ENCODE measurements at places on chromosomes 7 and 10. TPM values are rescaled to one million over a fixed set of nuclear protein-coding genes. Genes with fewer than 3 reads are reported as not detected.
A peak's percentile ranks its signal among the peaks of the same experiment; 100 is the strongest.

DNA sequence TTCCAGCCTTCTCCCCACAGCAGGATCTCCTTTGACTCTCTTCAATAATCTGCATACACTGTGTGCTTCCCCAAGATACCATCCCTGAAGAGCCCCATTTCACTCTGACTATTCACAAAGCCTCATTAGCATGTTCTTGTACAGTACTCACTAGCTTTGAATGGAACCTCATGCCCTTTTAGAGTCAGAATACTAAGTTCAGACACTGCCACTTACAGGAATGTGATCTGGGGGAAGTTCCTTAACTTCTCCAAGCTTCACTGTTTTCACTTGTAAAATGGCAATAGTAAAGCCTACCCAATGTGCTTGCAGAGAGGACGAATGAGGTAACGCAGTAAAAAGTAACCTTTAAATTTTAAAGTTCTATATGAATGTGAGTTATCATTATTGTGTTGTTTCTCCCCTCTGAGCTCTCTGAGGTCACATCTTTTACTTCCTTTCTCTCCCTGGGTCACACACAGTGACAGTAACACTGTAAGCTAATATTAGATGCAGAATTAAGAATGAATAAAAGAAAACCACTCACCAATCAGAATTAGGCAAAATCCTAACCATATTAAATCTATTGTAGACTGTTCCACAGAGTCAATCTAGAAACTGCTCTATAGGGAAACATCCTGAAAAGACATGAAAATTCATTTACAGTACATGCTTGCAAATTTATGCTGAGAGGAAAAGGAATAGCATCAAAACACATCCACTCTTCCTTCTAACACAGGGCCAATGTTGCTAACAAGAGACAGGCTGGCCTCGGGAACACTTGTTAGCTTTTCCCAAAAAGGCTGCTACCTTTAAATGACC is 64.2 kb upstream of the IL6 start:
- H3K36me3 ChIP-seq: no peaks in the 10 kb centered on the region
- no peak for DNase-seq
- H3K4me3 ChIP-seq: no peak overlapping the region
- H3K4me1 ChIP-seq: no peaks in the 10 kb centered on the region
- H3K27me3 ChIP-seq: no peaks in the 10 kb centered on the region
- no peak overlapping the region for H3K27ac ChIP-seq

DNA sequence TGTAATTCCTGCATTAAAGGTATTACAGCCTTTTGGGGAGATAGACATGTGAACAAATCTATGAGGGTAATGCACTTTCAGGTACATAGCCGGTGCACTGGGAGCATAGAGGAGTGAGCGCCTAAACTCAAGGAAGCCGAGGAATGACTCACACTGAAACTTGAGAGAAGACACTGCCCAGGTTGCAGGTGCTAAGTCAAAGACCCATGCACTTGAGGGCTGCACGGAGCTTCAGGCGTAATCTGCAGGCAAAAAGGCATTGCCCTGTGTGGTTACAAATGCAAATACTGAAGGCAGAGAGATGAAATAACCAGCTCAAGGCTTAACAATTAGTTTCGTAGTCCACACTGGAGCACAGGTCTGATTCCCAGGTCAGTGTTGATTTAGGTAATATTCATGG is 51.0 kb upstream of the OSBPL3 start:
- H3K27ac ChIP-seq: no peak overlapping the region
- no peaks in the 10 kb centered on the region for H3K27me3 ChIP-seq
- H3K36me3 ChIP-seq: no peaks in the 10 kb centered on the region
- H3K4me1 ChIP-seq: no peaks in the 10 kb centered on the region
- no peak overlapping the region for H3K4me3 ChIP-seq

DNA sequence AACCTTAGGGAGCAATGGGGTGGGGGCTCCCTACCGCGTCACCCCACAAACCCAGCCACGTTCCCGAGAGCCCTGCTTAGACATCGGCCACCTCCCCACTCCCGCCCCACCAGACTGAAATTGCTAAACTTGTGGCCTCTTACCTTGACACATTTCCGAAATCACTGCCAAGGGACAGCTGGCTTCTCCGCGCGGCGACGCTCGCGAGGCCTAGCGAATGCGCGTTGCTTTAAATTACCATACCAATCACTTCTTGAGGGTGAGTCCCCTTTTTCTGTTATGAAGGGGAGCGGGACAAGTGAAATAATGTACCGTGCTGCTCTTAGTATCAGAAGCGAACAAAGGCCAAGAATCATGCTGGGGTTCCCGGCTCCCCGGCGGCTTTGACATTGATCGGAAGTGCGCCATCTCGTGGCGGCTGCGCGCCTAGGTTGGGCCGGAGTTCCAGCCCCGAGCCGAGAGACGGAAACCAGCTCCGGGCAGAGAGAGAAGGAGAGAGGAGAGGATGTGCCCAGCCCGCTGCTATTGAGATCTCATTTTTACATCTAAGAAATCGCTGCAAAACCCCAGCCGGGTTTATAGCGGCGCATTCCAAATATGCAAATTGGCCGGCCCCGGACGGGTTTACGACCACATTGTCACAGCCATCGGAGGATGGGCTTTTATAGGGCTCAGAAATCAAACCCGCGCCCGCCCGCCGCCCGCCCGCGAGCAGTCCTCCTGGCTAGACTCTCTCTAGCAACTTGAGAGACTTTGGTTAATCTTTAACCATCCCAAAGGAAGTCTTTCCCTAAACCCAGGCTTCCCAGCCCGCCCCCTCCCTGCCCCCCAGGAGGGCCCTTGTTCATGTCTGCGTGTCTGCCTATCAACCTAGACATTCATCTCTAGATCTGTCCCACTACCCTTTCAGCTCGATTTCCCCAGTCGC is 5.3 kb downstream of the HOXA11 start:
- H3K27ac ChIP-seq: peak overlapping the region; percentile 94
- H3K4me3 ChIP-seq: peak overlapping the region; percentile 28
- H3K4me1 ChIP-seq: peaks cover 20% of the 10 kb centered on the region
- H3K27me3 ChIP-seq: no peaks in the 10 kb centered on the region
- no peaks in the 10 kb centered on the region for H3K36me3 ChIP-seq
- DNase-seq: peak; percentile 90

- H3K4me1 ChIP-seq: no peaks in the 10 kb centered on the region
- H3K27ac ChIP-seq: no peak overlapping the region
- no peaks in the 10 kb centered on the region for H3K27me3 ChIP-seq
- no peak overlapping the region for H3K4me3 ChIP-seq
Measured at GRCh38 chr7:55593515-55594318, 21.4 kb upstream of the VOPP1 start.

DNA sequence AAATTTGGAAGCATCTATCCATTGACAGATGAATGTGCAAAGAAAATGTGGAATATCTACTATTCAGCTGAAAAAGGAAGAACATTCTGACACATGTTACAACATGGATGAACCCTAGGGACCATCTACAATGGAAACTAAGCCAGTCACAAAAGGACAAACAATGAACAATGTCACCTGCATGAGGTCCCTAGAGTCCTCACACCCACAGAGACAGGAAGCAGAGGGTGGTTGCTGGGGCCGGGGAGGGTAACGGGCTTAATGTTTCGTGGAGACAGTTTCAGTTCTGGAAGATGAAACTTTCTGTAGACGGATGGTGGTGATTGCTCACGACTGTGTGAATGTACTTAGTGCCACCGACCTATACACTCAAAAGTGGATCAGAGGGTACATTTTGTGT is 282.9 kb downstream of the ADARB2 start:
- no peaks in the 10 kb centered on the region for H3K4me1 ChIP-seq
- H3K27me3 ChIP-seq: no peaks in the 10 kb centered on the region
- H3K36me3 ChIP-seq: no peaks in the 10 kb centered on the region
- H3K27ac ChIP-seq: no peak overlapping the region

- H3K4me3 ChIP-seq: no peak overlapping the region
- peak overlapping the region; percentile 13 for H3K27ac ChIP-seq
- H3K4me1 ChIP-seq: no peaks in the 10 kb centered on the region
- H3K36me3 ChIP-seq: no peaks in the 10 kb centered on the region
- no peak for DNase-seq
Measured at GRCh38 chr10:88062798-88063472, 199.5 kb downstream of the PTEN start.

DNA sequence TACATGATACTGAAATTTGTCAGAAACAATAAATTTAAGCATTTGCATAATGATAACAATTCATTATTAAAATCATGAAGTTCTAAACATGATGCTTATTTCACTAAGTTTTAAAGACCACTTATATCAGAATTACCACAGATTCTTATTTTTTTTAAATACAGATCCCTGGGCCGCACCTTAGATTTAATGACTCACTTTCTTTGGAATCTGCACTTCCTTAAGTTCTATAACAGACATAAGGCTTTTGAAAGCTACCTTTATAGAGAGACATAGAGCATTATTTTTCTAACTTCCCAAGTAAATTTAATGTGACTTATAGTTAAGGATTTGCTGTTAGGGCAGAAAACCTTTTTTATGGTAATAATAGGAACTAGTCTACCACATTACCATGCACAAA is 214.9 kb downstream of the IPMK start:
- no peaks in the 10 kb centered on the region for H3K27me3 ChIP-seq
- no peak for DNase-seq
- no peak overlapping the region for H3K27ac ChIP-seq
- H3K4me3 ChIP-seq: no peak overlapping the region
- H3K4me1 ChIP-seq: no peaks in the 10 kb centered on the region

GRCh38 chr10:86904600-86904999 is 52.8 kb downstream of the MMRN2 start:
- no peak overlapping the region for H3K27ac ChIP-seq
- H3K27me3 ChIP-seq: no peaks in the 10 kb centered on the region
- no peaks in the 10 kb centered on the region for H3K4me1 ChIP-seq
- H3K36me3 ChIP-seq: no peaks in the 10 kb centered on the region
- no peak overlapping the region for H3K4me3 ChIP-seq
- no peak for DNase-seq

DNA sequence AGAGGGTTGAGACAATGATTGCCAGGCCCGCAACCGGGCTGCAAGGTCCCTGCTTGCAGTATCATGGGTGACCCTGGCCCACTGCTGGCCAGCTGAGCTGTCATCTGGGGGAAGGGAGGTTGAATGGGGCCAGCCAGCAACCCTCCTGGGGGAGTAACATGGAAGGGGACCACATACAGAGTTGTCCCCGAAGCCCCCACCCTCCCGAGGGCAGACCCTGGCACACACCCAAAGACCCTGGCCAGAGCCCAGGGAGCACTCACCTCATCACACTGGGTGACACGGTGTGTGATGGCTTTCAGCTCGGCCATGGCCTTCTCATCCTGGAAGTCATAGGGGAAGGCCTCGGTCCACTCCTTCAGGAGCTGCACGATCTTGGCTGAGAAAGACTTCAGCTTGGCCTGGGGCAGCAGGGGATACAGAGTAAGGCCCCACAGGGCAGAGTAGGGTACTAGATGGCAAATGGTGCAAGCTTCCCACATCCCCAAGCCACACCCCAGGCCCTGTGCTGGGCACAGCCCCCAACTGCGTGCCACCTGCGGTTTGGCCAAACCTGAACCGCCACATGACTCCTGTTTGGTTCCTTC is 63.4 kb downstream of the CSGALNACT2 start:
- H3K27me3 ChIP-seq: no peaks in the 10 kb centered on the region
- H3K27ac ChIP-seq: no peak overlapping the region
- no peaks in the 10 kb centered on the region for H3K36me3 ChIP-seq
- H3K4me3 ChIP-seq: no peak overlapping the region

GRCh38 chr7:31788883-31789680 is 102.1 kb downstream of the PPP1R17 start:
- H3K4me3 ChIP-seq: no peak overlapping the region
- H3K4me1 ChIP-seq: no peaks in the 10 kb centered on the region
- H3K36me3 ChIP-seq: no peaks in the 10 kb centered on the region
- no peak for DNase-seq
- no peaks in the 10 kb centered on the region for H3K27me3 ChIP-seq

- no peaks in the 10 kb centered on the region for H3K36me3 ChIP-seq
- no peaks in the 10 kb centered on the region for H3K4me1 ChIP-seq
- H3K27me3 ChIP-seq: no peaks in the 10 kb centered on the region
- no peak for DNase-seq
Measured at GRCh38 chr10:36880898-36881297, 244.5 kb upstream of the ANKRD30A start.

- no peaks in the 10 kb centered on the region for H3K27me3 ChIP-seq
- no peaks in the 10 kb centered on the region for H3K36me3 ChIP-seq
- no peak overlapping the region for H3K4me3 ChIP-seq
- H3K4me1 ChIP-seq: no peaks in the 10 kb centered on the region
- no peak overlapping the region for H3K27ac ChIP-seq
- no peak for DNase-seq
Measured at GRCh38 chr7:138691178-138691577, 10.0 kb downstream of the SVOPL start.

GRCh38 chr7:105298439-105298894 is 90.3 kb downstream of the SRPK2 start:
- no peak overlapping the region for H3K4me3 ChIP-seq
- H3K27me3 ChIP-seq: no peaks in the 10 kb centered on the region
- no peaks in the 10 kb centered on the region for H3K4me1 ChIP-seq
- H3K27ac ChIP-seq: no peak overlapping the region

DNA sequence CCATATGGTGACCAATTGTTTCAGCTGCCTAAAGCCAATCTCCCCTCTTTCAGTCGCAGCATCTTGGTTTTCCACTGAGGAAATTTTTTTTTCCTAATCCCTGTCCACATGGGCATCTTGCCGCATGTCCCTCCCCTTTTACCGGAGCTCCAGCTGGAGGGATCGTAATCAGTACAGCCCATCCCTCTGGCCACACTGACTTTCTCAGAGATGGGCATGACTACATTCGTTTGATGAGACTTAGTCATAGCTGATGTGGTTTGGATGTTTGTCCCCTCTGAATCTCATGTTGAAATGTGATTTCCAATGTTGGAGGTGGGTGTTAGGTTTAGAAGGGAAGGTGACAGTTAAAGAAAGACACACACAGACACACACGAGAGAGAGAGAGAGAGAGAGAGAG is 186.8 kb upstream of the CXCL12 start:
- H3K36me3 ChIP-seq: no peaks in the 10 kb centered on the region
- H3K27me3 ChIP-seq: no peaks in the 10 kb centered on the region

Gene OR9A2
- not detected for total RNA-seq

Gene MET
- 38.3 TPM for total RNA-seq

Gene PRLHR
- not detected for total RNA-seq

Gene CPVL
- 17.0 TPM for total RNA-seq

Gene TMEM236
- 16.6 TPM for total RNA-seq

Gene DOCK1
- total RNA-seq: 49.0 TPM

Gene ZNF777
- 9.5 TPM for total RNA-seq

Gene PAX4
- 0.88 TPM for total RNA-seq

Gene FKBP6
- total RNA-seq: not detected

Gene AASS
- 4.6 TPM for total RNA-seq
